COR-L47 (cell line): ENCODE measurements at places on chromosomes 16 and 17.
A peak's percentile ranks its signal among the peaks of the same experiment; 100 is the strongest.

GRCh38 chr17:80408872-80409271 lies 6.1 kb upstream of the ENDOV start:
- DNase-seq: no peak

- DNase-seq: no peak
Observed at GRCh38 chr16:65392806-65393565, 271.1 kb upstream of the CDH11 start.

GRCh38 chr16:69513180-69513966 lies 52.4 kb upstream of the NFAT5 start:
- no peak for DNase-seq

- no peak for DNase-seq
Observed at GRCh38 chr17:31598921-31599571, 207.6 kb downstream of the RAB11FIP4 start.

DNA sequence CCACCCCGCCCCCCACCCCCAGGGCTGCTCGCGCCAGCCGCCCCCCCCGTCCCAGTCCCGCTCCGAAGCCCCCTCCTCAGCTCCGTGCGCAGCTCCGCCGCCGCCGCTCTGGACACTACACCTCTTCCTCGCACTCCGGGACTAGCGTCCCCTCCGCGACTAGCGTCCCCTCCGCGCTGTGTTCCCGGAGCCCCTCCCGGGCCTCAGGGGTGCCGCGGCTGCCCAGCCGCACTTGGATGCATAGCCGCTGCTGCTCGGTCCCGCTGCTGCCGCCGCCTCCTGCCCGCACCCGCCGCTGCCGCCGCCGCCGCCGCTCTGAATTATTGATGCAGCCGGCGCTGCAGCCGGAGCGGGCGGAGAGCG lies at the start of gene CBLN1:
CBLN1 (minus strand) TSS at position 359 of the 363 bp plus-strand sequence. CDS start 373 bp downstream, outside the sequence.
- no peak for DNase-seq

DNA sequence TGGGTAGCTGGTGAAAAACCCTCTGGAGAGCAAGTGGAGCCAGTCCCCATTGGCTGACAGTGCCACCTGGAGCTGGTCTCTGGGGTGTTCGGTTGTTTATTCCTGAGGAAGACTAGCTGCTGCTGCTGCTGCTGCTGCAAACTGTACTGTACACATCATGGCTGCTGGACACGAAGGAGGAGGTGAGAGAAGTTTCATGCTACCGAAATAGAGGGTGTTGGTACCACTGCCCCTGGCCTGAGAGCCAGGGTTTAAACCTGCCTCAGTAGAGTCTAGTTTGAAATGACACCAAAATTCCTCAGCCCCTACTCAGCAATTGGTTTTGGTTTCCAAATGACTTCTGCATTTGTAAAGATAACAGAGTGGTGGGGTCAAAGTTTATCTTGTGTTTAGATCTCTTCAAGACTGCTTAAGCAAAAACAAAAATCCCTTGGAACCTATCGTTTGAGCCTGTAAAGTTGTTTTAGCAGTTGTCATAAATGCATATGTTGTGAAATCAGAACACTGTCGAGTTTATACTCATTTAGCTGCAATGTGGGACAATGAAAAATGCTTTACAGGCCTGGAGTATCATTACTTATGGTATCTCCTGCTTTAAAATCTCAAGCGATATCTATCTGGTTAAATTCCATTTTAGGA lies 40.8 kb downstream of the CYB5B start:
- DNase-seq: no peak

- DNase-seq: peak; percentile 12
Observed at GRCh38 chr17:57021226-57021940, 43.5 kb downstream of the SCPEP1 start.

DNA sequence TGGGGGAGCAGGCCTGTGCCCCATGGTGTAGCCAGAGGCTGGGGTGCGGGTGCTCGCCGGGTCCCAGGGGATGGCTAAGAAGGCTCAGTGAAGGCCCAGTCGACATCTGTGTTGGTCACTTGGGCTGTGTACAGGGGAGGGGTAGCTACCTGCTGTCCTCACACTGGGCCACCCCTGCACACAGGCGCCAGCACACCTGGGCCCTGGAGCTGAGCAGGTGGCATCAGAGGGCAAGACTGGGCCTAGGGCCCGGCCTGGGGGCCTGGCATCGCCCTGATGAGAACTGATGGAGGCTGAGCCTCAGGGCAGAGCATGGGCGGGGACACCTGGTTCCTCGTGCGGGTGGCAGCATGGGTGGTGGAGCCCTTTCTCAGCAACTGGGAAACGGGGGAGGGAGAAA lies 870 bp upstream of the CTRB2 start:
- DNase-seq: no peak

- DNase-seq: no peak
Observed at GRCh38 chr16:25161753-25162367, 50.3 kb downstream of the LCMT1 start.

- DNase-seq: no peak
Observed at GRCh38 chr16:47865337-47865855, 290.4 kb downstream of the ABCC12 start.

GRCh38 chr17:38697061-38697820 lies 7.8 kb upstream of the MLLT6 start:
- DNase-seq: no peak

DNA sequence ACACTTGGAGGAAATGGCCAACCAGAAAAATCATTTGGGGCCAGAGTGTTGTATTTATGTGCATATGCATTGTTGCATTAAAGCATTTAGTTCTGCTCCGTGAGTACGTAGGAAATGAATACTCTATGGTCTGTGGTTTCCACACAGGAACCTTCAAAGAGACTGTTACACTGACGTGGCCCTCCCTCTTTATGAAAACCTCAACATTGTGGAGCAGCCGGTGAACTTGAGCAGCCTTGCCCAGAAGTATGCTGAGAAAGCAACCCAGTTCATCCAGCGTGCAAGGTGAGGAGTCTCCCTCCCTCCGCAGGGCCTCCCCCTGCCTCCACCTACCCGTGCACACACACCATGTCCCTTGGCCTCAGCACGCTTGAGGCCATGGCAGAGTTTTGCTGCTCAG lies 65.2 kb downstream of the ARSG start:
- DNase-seq: no peak
